ENCODE measurements at places on chromosomes 13 and 19. TPM values are rescaled to one million over a fixed set of nuclear protein-coding genes. Genes with fewer than 3 reads are reported as not detected.

The PSG4 gene
- 8.3 TPM for total RNA-seq

The ICAM3 gene
- 7.9 TPM for total RNA-seq

The DCUN1D2 gene
- 13.3 TPM for total RNA-seq

The FPR1 gene
- 12.8 TPM for total RNA-seq

DNA sequence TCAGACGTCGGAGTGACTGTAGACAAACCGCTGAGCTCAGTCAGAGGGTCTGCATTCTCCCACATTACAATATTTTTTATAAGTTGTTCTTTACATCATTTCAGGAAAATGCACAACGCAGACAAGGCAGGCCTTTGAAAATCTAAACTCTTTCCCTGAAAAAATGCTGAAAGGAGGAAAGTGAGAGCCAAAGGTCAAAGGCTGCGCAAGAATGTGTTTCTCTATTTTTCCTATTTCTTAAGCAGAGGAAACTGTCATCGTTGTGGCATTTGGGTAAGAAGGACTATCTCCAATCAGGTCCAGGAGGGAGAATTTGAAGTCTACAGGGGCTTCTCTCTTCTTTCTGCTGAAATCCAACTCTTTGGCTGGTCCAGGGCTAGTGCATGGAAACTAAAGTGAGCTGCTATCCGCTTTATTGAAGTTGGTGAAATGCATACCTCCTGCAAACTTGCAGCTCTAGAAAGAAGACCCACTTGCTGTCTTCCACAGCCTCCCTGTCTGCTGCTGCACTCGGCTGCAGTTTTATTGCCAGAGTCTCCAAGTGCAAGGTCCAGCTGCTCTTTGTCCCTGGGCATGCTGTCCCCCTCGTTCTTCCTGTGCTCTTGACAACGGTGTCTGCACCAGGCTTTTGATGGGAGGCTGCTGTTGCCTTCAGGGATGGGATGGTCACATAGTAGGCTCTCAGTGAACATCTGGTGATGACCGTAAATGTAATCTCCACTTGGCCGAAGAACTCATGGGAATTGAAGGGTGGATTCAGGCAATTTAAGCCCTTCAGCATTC is 31.2 kb downstream of the ZNF536 start:
- DNase-seq = no peak

- peak; percentile 90 for DNase-seq
Measured at GRCh38 chr19:37466798-37467607, at the start of gene ZNF569. Gene ZNF569, minus strand, starts transcription at chr19:37467444. Its CDS starts 22,523 bp downstream, at chr19:37444921.

DNA sequence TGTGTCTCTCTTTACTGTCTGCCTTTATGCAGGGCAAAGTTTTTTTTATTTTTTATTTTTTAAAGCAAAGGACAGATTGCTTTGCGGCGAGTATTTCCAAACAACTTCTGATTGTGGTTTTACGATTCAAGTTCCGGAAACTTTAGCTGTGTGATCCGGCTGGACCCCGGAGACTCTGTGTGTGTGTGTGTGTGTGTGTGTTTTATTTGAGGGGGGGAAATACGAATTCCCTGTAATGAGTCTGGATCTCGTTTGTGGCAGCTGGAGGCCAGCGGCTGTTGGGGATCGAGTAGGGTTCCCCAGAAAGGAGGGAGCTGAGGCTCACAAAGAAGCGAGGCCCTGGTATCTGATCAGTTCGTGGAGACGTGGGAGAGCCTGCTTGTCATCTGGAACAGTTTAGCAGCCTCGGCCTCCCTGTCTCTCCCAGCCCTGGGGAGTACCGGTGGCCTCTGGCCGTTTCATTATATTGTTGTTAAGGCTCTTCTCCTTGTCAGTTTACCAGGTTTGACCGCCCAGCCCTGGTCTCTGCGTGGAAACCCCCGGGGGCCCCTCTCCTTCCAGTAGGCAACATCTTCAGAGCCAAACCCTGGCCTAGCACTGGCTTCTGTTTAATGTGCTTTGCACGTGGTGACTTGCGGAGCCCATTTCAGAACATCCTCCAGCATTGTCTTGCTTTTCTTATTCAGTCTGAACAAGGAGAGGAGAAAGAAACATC is 1.3 kb downstream of the FARP1 start:
- no peak for DNase-seq

GRCh38 chr13:95614641-95615245 is 29.8 kb downstream of the DZIP1 start:
- DNase-seq = no peak

DNA sequence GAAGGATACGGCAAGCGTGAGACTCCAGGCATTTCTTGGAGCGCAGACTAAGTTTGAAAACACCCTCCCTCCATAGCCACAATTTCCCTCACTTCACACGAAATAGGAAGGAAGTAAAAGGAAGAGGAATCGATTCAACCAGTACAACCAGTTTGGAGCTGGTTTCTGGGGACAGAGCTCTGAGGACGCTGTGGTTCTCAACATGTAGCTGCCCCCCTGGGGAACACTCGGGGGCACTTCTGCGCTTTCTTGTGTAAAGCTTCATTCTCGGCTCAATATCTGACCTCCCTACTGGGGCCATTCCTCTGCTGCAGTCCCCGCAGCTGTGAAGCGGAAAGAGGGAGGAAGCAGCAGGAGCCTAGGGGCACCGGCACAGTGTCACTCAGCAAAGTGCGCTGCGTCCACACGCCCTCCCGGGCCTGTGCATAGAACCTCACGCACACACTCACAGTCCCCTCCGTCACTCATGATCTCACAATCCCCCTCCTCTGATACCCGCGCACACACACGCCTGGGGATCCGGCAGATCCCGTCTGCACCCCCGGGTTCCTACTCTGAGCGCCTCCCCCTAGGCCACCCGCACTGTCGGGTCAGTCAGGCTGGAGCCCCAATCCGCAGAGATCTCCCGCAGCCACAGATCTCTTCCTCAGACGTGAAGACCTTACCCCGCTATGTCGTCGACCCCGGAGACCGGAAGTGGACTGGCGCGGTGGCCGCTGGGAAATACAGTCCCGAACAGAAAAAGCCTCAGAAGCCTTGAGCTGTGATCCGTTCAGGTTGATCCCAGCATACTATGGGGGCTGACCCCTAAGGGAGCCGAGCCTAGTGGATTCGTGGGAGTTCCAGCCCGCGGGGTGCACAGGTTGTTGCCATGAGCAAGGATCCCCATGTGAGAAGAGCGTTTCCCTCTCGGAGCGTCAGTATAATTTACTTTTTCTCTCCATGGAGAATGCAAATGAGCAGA is at the start of gene ZNF780A:
TSS of gene ZNF780A (minus strand) at position 703 of the 964 bp plus-strand sequence. CDS start 6,190 bp downstream, outside the sequence.
- DNase-seq = no peak

GRCh38 chr13:95237310-95237870 is 63.9 kb downstream of the ABCC4 start:
- no peak for DNase-seq

All from vagina (tissue), 2 donors.